ENCODE measurements at places on chromosomes 12 and 14. TPM values are rescaled to one million over a fixed set of nuclear protein-coding genes. Genes with fewer than 3 reads are reported as not detected.

DNA sequence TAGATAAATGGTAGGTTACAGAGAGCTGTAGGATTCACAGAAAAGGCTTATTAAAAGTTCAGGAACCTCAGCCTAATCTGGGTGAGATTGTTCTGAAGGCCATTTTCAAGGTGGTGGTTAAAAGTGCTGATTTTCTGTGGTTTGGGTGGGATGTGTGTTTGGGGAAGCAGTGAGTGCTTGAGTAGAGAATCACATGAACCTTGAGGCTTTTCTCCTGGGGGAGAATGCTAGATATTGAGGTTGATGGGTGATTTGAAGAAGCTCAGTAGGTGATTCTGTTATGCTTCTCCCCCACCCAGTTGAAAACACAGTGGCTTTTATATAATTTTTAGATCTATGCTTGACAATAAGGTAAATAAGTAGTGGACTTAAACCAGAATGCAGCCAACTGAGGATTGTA is 420.9 kb downstream of the PCNX1 start:
- no peak for DNase-seq

- peak; percentile 2 for DNase-seq
These were observed 120.3 kb downstream of the GARIN6 start for GRCh38 chr12:99767809-99768208.

The STAC3 gene
- 0.85 TPM for polyA plus RNA-seq

The TCL1B gene
- polyA plus RNA-seq = not detected

The CISTR gene
- polyA plus RNA-seq = not detected

All from foreskin keratinocyte (primary cell).